Stimulated activated CD4-positive, alpha-beta T cell treated with anti-CD3 and anti-CD28 coated beads, Interleukin-1b, Interleukin-23, amount 100 ng/mL, for 1 hour (primary cell): ENCODE measurements at places on chromosomes 6 and 20.

DNA sequence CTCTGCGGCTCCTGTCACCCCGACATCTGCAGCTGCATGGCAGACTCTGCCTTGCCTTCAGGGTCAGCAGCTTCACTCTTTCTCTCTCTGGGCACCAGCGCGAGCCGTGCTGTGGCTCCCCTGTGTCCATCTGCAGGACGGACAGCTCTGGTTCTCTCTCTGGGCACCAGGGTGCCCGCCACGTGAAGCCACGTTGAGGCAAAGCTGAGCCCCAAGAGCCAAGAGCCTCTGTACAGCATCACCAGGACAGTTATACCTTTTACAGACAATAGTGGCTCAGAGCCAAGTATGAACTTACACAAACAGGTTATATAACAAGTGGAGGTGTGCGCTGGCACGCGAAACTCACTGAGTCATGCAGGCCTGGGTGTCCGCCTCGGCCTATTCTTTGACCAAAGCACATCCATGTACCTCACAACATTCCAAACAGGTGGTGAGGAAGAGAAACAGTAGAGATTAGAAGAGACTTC, 50.8 kb downstream of the FAM50B start:
- no peak for DNase-seq

DNA sequence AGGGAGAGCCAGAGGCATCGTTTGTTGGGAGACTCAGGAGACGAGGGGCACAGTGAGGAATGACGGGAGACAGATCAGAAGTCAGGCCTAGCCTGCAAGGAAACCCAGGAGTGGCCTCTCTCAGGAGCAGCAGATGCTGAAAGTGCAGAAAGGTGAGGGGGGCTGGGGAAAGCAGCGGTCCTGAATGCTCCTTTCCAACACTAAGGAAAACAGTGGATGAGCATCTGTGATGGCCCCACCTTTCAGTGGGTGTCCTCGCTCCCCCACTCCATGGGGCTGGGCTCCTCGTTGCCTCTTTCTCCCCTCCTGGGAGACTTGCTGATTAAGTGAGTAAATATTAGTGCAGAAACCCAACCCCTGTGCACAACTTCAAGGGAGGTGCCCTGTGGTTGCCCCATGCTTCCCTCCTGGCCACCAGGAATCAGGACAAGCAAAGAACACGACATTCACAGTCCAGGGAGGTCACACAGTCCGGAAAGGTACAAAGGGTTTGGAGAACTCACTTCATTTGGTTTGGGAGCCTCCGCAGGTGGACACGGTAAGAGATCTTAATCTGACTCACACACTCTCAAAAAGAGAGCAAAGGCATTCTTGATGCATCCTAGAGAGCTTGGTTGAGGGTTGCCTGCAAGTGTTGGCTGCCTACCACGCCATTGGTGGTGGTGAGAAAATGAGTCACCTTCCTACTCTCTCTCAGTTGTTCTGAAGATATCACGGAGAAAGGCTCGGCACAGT, 9.7 kb upstream of the BPIFB1 start:
- DNase-seq = no peak

DNA sequence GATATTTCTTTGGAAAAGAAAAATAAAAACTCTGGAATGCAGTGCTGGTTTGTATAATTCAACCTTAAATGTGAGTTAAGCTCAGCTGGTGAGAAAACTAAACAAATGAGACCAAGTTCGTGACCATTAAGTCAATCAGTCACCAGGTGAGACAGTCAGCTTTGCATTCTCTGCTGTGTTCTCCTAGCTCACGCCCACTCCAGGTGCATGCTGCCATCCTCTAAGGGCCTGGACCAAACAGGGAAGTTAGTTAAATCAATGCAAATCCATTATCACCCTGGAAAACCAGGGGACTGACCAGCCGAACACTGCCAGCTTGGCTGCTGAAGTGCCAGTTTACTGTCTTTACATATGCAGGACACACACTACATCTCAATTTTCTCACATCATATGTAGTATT, 7.2 kb downstream of the TPBG start:
- no peak for DNase-seq

DNA sequence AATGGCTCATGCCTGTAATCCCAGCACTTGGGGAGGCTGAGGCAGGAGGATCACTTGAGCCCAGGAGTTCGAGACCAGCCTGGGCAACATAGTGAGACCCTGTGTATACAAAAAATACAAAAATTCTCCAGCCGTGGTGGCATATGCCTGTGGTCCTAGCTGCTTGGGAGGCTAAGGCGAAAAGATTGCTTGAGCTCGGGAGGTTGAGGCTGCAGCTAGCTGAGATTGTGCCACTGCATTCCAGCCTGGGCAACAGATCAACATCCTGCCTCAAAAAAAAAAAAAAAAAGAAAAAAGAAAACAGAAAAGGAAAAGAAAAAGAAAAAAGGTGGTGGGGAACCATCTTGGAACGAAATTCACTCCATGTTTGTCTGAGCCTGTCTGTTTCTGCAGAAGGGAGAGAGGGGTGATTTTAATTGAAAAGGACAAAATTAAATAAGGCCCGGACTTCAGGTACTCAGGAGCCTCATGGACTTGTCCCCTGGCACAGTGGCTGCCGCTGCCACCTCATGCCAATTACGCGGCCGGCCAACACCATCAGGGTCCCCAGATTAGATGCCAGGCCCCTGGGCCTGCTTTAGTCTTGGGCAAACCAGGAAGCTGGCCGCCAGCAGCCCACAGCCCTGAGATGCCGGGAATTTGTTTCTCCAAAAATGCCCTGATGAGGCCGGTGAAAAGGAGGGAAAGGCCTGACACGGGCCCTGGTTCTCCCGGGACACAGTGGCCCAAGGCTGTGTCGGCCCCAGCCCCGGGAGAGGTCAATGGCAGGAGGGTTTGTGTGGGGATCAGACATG, 37.8 kb upstream of the STX16 start:
- DNase-seq = no peak

DNA sequence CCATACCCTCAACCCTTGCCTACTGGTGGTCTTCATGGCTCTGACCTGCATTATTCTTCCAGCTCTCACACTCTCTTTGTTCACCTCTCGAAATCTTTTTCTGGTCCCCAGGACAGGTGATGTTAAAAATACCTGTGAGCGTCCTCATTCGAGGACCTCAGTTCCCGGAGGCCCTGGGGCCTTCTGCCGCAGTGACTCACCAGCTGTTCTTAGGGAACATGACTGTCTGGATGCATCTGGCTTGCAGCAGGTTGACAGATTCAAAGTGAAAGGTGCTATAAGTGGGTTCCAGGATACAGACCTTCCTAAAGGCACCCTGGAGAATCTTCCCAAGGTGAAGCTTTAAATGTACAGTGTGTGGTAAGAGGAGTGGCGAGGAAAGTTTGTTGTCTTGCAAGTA, 210.4 kb upstream of the KCNG1 start:
- no peak for DNase-seq

DNA sequence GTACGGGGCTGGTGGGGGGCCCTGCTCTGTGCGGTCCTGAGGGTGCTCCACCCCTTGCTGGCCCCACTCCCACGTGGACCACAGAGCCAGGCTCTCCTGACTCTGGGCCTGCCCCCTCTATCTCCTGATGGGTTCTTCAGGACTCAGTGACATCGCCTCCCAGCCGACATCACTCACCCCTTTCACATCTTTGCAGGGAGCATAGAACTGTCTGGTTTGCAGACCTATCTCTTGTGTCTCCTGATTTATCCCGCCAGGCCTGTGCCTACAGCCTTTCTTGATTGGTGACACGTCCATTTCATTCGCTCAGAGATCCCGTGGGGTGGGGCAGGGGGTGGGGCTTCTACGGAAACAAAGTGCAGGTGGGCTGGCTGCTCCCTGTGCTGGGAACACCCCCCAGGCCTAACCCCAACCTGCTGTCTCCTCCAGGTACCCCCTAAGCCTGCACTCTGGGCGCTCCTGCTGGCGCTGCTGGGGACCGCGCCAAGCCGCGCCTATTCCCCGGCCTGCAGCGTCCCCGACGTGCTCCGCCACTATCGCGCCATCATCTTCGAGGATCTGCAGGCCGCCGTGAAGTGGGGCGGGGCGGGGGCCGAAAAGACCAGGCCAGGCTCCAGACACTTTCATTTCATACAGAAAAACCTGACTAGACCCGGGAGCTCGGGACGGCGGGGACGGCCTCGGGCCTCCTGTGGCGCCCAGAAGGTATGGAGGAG, 1.7 kb downstream of the C20orf204 start:
- no peak for DNase-seq

DNA sequence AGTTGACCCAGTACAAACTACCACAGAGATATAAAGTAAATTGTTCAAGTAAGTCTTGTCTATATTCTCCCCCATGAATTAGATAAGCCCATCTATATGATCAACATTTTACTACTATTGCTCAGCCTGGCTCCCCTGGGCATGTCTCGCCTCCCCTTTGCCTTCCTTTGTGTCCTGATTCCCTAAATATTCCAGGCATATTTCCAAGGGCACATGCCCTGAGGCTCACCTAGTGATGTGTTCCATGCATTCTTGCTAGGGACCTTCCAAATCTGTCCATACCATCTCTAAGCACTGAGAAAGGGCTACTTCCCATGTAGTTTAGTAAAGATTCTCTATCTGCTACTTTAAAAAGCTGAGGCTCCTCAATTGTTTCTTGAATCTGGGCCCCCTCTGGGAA, 309.5 kb upstream of the PRND start:
- DNase-seq = no peak

DNA sequence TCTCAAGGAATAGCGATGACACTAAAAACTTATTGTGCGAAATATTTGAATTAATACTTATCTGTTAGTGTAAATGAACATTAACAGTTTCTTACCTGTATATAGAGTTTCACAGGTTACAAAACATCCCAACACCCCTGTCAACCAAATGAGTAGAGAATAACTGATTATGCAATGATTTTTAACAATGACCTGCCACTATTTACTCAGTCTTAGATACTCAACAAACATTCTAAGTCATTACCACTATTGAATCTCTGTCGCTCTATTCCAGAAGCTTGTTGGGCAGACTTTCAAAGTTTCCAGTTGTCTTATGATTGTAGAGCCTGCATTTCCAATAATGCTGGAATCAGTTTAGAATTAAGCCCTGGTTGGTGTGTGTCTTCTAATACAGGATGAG, 85.5 kb downstream of the RNF182 start:
- no peak for DNase-seq

DNA sequence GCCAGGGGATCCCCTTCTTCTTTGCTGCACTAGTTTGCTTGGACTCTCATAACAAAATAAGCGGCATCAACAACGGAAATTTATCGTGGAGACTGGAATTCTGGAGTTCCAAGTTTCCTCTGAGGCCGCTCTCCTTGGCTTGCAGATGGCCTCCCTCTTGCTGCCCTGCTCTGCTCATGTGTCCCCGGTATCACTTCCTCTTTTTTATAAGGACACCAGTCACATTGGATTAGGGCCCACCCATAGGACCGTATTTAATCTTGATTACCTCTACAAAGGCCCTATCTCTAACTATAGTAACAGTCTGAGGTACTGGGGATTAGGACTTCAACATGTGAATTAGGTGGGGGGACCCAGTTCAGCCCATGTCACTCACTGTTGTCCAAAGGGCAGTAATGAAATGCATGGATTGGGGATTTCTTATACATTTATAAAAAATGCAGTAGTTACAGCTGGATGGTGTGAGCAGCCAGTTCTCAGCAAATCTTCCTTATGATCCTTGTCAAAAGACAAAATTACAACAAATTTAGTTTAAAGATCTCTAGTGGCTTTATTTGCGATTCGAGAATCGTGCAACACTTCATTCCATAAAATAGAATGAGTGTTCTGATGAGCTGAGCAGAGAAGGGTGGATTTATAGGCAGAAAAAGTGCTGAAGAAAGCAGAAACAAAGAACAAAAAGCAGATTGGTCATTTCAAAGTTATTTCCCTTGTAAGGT, 59.3 kb upstream of the AKAP12 start:
- DNase-seq = no peak

DNA sequence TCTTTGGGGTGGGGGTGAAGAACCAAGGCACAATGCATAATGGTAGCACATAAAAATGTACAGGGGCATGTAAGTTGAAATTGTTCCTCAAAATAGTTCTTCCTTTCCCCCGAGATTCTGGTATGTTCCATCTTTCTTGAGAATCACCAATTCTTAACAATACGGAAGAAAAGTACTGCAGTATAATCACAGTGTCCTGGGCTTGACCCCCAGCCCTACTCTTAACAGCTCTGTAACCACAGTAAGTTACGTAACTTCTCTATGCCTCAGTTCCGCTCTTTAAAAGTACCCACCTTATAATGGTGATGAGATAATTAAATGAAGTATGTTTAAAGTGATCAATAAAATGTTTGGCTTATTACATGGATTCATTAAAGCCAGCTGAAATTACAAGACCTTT, 104.5 kb downstream of the SMLR1 start:
- DNase-seq = no peak

- no peak for DNase-seq
These were observed 8.8 kb upstream of the VSX1 start for GRCh38 chr20:25090492-25091429.

DNA sequence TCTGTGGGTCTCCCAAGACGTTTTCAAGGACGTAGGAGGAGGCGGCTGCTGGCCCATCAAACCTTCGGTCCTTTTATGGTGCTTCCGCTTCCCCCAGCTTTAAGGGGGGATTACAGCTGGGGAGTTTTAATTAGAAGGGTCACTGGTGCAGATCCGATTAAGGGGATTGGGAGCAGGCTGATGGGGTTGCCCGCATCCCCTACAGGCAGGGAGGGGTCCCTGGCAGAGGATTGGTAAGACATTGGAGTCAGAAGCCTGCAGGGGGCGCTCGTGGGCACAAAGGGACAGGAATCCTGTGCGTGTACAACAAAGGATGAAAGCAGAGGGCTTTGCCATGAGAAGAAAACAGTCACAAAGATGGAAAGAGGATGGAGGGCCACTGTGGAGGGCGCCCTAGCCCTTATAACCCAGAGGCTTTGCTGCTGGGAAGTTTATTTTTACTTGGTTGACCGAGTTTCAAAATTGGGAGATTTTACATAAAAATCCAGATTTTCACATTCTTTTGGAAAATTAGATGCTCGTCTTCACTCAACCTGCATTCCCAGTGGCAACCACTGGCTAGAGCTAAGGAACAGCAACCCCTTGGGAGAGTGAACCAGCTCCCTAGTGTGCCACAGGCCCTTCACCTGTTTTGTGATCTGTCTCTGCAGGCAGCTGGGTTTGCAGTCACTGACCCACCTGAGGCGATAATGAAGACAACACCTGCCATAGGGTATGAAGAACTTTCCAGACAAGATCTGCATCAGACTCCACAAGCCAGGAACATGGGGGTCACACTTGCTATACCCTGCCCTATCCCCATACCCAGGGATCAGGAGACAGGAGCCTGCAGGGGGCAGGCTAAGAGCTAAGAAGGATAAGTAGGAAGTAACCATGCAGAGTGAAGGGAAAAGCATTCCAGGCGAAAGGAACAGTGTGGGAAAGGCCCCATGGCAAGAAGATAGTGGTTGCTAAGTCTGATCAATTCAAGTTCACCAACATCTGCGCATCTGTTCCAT, 97.7 kb downstream of the KCNB1 start:
- DNase-seq = no peak

DNA sequence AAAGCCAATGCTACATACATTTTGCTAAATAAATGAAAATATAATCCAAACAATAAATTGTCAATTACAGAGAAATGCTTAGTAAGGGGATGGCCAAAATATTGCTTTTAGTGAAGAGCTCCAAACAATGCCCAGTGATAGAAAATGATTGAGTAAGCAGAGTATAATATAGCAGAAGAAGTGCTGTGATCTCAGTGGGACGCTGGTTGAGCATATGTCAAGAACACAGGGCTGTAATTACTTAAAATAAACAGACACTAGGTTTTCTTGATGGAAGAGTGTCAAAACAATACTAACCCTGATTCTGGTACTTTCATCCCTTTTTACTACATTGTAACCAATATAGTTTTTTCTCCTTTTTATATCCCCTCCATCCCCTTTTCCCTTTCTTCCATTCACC, 150.3 kb downstream of the GRIK2 start:
- DNase-seq = no peak
